T-helper 1 cell (primary cell): ENCODE measurements at places on chromosomes 13 and 19.

GRCh38 chr13:97761796-97762540 is 191.5 kb upstream of the IPO5 start:
- DNase-seq, result no peak

- DNase-seq, result no peak
Measured at GRCh38 chr19:3407556-3408516, 41.5 kb downstream of the NFIC start.

GRCh38 chr13:84290386-84290785 is 408.1 kb upstream of the SLITRK1 start:
- no peak for DNase-seq

- no peak for DNase-seq
Measured at GRCh38 chr13:46964789-46965527, 68.1 kb upstream of the HTR2A start.

DNA sequence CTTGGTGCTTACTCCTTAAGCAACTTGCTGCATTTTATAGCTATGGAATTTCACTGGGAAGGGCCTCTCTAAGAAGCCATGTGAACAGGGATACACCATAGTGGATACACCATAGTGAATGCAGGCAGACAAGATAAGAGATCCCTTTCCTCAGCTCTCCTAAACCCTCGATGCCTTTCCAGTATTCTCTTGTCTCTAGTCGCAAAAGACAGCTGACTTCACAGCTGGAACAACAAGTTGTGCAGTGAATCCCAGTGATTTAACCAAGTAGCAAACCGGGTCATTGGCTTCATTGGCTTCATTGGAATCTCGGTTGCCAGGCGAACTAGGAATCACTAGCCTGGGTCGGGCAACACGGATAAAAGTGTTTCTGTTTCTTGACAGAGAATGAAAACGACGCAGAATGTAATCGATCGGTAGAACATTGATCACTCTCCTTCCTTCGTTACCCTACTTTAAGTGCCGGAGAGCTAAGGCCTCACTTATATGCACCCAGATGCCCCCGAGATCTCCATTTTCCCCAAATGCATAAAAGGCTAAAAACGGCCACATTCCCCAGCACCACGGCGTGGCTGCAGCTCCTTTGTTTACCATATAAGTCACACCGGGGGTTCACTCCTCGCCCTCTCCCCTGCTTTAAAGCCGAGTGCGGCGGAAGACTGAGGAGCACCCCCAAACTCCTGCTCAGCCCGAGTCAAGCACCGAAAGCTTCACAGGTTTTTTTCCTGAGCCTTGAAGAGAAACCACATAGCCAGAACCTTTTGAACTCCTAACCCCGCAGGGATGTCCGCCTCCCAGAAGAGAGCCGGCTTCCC is 674 bp downstream of the TRPC4 start:
- DNase-seq, result no peak

DNA sequence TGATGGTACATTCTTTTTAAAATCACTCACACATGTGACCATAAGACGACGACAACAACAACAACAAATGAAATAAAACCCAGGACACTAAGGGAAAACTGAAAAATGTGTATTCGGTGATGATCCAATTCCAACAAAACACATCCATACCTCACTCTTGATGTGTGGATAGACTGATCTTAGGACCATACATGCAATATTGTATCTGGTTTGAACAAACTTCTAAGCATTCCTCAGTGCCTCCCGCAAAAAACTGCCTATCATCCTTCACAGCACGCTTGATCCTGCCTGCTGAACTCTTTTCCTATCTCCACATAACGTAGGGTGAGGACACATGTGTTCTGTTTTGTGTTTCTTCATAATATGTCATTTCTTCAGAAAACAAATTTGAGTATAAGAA is 415.2 kb downstream of the KCTD12 start:
- no peak for DNase-seq

DNA sequence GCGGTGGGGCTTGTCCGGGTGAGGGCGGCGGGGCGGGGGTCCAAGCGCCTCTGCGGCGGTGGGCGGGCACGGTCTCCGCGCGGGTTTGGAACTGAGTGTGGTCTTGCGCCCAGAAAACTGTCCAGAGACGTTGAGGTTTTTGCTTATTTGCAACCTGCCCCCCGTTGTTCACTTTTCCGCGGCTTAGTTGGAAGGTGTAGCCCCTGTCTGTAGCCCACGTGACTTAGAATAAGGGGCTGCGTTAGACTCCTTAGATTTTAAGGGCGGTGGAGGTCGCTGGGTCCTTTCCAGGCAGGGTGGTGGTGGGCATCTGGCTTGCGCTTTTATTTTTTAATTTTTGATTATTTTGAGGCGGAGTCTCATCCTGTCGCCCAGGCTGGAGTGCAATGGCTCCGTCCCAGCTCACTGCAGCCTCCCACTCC is 748 bp downstream of the RPS15 start:
- no peak for DNase-seq

GRCh38 chr13:46775385-46776107 is 21.4 kb downstream of the ESD start:
- DNase-seq, result no peak

GRCh38 chr19:49387936-49388372 is at the start of gene KASH5:
KASH5 (plus strand) TSS chr19:49388249; CDS start chr19:49390884, 2,635 bp downstream.
- DNase-seq, result peak; percentile 76

GRCh38 chr19:35860818-35861639 is 4.3 kb downstream of the KIRREL2 start:
- DNase-seq, result no peak
